ENCODE measurements at places on chromosomes 12 and 14. TPM values are rescaled to one million over a fixed set of nuclear protein-coding genes. Genes with fewer than 3 reads are reported as not detected.

DNA sequence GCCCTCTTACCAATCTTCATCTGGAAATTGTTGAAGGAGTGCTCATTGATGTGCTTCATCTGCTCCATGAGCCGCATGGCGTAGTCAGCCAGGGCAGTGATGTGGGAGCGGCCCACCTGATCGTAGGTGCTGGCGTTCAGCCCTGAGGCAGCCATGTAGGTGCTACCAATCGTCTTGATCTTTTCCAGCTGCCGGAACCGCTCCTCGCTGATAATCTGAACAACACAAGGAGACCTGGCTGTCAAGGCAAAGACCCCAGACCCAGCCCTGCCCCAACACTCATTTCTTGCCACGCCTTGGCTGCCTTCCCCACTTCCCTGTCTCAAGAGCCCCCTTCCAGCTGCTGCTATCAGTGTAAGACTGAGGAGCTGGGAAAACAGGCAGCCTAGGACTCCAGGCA lies 18.1 kb downstream of the ADCY6 start:
- no peak for DNase-seq

DNA sequence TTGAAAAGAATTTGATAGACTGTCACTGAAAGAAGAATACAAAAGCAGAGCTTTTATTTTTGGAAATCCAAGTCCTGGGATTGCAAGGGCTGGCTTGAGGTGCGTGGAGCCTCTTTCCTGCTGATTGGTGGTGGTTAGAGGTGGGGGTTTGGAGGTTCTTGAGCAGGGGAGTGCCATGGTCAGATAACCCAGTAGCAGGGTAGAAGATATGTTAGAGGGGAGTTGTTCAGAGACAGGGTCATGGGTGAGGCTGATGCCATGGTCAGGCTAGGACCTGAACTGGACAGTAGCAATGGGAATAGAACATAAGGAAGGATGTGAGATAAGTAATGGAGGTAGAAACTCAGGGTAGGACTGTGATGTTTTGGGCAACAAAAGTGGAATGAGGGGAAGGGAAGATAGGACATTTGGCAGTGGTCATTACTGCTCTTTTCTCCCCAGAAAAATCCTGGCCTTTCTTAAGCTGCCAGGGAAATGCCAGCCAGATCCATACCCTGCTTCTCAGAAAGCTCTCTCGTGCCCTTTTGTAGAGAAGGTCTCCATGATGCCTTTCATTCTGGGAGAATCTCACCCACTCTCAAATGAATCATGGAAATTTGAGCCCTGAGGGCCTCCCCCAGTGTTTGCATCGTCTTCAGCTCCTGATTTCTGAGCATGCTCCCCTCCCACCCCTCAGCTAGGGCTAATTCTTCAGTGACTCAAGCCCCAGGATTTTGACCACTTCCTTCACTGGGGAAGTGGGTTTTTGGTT lies 9.5 kb downstream of the EMP1 start:
- no peak for DNase-seq

GRCh38 chr14:70183991-70184390 lies 4.8 kb downstream of the SLC8A3 start:
- DNase-seq: no peak

DNA sequence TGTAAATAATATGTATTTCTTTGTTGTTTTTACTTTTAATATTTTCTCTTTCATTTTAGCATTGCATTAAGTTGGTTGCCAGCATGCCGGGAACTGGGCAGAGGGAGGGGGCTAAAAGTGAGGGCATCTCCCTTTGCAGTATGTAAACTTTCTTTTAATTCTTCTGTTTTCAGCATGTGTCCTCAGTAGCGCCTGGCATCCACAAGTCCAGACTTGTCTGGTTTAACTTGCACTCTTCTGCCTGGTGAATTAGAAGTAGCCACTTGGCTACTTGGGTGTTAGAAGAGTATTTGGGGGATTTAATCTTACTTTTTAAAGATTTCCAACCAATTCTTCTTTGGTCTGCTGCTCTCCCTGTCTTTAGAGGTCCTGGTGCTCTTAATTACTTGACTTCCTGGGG lies 117.2 kb upstream of the SCAF11 start:
- DNase-seq: no peak

- DNase-seq: peak; percentile 88
Measured at GRCh38 chr14:87805315-87805723, 187.7 kb downstream of the GALC start.

GRCh38 chr14:99206090-99206489 lies 65.9 kb downstream of the BCL11B start:
- DNase-seq: no peak

- no peak for DNase-seq
Measured at GRCh38 chr12:107326237-107326636, 232.9 kb upstream of the CRY1 start.

- DNase-seq: no peak
Measured at GRCh38 chr14:96911499-96912149, 114.4 kb downstream of the VRK1 start.

Gene OVCH1
- not detected for polyA plus RNA-seq

Gene AKAP3
- polyA plus RNA-seq: 0.54 TPM

Gene GALNT16
- 5.9 TPM for polyA plus RNA-seq
